ENCODE measurements at places on chromosomes 1 and 21.

DNA sequence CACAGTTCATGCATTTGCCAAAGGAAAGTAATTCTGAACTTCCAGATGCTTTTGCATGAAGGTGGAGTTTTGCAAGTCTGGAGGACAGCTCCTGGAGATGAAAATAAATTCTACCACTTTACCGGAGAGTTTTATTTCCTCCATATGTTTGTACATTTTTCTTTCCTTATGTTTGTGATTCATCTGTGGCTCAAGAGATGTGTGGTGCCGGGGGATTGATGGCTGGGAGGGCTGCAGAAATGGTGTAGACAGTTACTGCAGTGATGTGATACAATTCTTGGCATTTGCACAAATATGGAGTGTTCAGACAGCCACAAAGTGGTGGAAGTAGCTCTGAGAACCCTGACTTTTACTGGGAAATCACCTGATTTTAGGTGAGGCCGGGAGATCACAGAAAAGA is 58.5 kb upstream of the ASB17 start:
- DNase-seq: no peak

GRCh38 chr1:156025876-156026275 is 5.1 kb upstream of the SSR2 start:
- DNase-seq: no peak

- no peak for DNase-seq
These were observed 13.4 kb upstream of the UAP1 start for GRCh38 chr1:162548170-162548569.

- no peak for DNase-seq
These were observed 15.9 kb upstream of the ITPKB start for GRCh38 chr1:226754793-226755533.

DNA sequence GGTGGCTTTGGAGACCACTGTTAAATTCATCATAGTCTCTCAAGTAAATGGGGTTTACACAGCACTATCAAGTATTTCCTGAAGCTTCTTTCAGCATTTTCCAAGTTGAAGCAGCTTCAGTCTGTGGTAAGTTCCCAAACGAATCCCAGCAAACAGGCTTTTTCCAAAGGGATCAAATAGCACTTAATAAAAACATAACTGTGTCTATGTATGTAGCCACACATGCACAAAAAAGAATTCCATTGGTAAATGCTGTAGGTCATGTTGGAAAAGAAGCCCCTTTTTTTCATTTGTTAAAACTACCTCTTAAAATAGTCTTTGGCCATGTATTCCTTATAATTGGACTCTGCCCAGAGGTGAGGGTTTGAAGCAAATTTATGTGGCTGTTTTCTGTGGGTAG is 69.8 kb downstream of the HHAT start:
- no peak for DNase-seq

- DNase-seq: peak; percentile 76
These were observed 390 bp downstream of the ZFP69B start for GRCh38 chr1:40450495-40451237.

- no peak for DNase-seq
These were observed 66.0 kb upstream of the SLC25A33 start for GRCh38 chr1:9473032-9473807.

DNA sequence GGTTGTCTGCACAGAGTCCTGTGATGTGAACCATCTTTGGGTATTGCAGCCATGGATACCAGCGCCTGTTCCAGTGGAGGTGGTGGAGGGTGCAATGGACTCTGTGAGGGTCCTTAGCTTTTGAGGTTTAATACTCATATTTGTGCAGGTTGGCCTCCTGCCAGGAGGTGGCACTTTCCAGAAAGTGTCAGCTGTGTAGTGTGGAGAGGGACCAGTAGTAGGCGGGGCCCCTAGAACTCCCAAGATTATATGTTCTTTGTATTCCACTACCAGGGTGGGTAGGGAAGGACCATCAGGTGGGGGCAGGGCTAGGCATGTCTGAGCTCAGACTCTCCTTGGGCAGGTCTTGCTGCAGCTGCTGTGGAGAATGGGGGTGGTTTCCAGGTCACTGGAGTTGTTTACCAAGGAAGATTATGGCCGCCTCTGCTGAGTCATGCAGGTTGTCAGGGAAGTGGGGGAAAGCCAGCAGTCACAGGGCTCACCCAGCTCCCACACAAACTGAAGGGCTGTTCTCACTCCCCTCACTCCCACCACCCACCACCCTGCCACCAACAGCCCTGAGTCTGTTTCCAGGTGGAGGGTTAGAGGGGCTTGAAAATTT is 31.2 kb upstream of the ZNF678 start:
- no peak for DNase-seq

DNA sequence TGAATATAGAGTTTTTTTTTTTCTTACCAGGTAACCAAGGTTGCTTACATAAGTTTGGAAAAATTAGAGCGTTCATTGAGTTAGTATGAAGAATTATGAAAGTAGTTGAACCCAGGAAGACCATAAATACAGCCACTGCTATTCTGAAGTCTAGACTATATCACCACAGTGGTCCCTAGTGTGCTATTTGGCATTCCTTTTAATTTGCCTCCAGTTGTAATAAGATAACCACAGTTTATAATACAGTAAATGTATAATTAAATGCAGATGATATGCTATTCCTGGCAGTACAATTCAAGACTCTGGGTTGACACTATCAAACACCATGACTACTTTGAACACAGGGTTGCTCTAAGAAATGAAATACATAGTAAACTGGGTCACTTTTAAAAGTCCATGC is 270.5 kb downstream of the BRINP2 start:
- DNase-seq: no peak

DNA sequence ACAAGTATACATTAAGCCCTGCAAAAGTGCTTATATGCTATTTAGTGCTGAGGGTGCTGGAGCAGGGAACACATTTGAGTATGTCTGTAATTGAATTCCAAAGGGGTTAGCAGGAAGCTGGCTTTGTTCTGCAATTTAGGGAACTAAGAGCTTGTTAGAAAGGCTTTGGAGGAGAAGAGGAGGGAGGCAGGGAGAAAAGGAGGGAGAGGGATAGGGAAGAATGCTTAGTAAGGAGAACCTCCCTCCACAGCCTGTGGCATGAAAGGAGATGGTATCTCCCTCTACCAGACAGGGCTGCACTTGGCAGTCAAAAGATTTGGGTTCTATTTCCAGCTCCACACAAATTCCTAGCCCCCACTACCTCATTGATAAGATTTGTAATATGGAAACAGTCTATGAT is 217.8 kb downstream of the DAB1 start:
- DNase-seq: no peak

DNA sequence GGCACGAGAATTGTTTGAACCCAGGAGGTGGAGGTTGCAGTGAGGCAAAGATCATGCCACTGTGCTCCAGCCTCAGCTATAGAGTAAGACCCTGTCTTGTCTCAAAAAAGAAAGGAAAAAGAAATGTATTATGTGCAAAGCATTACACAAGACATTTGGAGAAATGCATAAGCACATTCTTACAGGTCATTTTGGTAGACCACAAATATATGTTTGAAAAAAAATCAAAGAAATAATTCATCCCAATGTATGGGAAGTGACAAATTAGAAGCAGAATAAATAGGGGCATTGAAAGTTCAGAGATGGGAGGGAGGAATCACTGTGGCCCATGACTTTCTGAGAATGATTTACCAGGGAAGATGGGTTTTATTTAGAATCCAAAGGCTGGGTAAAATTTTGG is 283.5 kb upstream of the ADAMTS5 start:
- DNase-seq: no peak

DNA sequence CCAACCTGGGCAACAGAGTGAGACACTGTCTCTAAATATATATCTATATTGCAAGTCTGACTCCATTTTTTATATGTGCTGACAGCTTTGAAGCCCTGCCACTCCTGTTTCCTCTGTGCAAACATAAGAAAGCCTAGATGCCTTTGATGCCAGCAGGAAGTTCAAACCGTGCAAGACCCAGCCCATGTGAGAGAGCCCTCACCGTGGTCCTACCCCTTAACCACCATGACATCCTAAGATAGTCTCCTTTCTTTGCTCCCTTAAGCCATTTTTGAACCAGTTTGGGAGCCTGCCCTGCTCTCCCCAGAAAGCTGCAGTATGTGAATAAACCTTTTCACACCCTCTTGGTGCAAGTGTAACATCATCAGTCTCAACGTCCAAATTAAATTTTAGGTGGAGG is 3.7 kb upstream of the DIPK1A start:
- DNase-seq: no peak

DNA sequence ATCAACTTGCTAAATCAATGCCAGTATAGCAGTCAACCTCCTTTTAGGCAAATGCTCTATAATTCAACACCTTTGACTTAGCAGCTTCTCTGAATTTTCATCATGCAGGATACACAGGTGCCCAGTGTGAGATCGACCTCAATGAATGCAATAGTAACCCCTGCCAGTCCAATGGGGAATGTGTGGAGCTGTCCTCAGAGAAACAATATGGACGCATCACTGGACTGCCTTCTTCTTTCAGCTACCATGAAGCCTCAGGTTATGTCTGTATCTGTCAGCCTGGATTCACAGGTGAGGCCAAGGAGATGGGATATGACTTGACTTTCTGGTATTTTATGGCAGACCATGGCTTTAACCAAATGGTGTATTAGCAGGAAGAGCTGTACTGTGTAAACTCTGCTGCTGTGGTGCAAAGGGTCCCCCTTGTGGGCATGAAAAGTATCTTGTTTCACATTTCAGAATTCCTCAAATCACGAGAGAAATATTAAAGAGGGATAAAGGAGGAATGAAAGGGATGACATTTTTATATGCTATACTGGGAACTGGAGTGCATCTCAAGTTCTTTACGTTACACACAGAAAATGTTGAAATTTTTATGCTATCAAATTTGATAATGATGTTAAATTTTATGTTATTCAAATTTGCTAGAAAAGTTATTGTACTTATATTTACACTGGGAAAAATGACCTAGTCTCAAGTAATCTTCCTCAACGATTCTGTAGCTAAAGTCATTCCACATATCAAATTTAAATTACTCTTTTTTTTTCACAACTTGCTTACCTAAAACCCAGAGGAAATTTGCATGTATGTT is 88.9 kb downstream of the CRB1 start:
- no peak for DNase-seq

GRCh38 chr1:221937155-221937953 is 195.5 kb upstream of the DUSP10 start:
- peak; percentile 18 for DNase-seq

DNA sequence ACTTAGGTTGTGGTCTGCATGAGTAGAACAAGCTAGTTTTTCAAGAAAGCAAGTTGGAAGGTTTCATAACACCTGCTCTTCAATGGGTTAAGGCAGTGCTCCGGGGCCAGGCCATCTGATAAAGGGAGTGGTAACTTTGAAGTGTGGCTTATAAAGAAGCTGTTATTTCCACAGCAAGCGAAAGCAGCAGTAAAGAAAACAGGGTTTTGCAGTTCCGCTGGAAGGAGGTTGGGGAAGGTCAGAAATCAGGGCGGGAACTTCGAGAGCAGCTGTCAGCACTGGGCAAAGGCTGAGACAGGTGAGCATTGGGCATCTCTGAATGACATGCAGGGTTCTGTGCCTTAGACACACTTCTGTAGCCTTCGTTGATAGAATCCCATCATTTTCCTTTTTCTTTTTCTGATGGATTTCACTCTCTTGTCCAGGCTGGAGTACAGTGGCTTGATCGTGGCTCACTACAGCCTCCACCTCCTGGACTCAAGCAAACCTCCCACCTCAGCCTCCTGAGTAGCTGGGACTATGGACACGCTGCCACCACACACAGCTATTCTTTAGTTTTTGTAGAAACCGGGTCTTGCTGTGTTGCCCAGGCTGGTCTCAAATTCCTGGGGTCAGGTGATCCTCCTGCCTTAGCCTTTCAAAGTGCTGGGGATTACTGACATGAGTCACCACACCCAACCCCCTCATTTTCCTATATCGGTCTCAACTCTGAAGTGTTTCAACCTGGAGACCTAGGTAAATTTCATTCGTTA is 20.5 kb downstream of the TMEM51 start:
- no peak for DNase-seq

DNA sequence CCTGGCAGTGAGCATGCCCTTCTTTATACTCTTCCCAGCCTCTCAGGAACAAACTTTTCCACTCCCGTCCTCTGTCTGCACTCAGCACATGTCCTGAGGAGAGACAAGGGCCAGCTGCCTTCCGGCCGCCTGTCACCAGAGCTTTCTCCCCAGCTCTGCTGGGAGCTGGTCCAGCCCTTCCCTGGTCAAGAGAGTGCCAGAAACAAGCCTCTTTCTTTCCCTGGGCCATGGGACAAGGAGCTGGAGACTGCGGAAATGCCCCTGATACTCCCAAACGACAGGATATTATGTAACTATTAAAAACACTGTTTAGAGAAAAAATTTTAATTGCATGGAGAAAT is 10.4 kb downstream of the LAMB3 start:
- no peak for DNase-seq

GRCh38 chr1:87560601-87561360 is 232.1 kb downstream of the LMO4 start:
- DNase-seq: no peak

DNA sequence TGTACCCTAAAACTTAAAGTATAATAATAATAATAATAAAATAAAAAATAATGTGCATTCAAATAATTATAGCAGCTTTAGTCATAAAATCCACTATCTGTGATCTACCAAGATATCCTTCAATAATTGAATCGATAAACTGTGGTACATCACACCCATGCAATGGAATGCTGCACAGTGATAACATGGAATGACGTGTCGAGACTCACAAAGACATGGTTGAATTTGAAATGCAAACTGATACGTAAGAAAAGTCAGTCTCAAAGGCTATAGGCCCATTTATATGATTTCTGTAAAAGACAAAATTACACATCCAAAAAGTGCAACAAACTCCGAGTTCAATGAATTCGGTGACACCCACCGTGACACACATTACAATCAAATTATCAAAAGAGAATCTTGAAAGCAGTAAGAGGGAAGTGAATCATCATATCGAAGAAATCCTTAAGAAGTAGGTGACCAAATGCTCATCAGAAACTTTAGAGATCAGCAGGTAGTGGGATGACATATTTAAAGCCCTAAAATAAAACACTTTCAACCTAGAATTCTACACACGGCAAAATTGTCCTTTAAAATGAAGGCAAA is 5.2 kb upstream of the SPRR2E start:
- DNase-seq: no peak

DNA sequence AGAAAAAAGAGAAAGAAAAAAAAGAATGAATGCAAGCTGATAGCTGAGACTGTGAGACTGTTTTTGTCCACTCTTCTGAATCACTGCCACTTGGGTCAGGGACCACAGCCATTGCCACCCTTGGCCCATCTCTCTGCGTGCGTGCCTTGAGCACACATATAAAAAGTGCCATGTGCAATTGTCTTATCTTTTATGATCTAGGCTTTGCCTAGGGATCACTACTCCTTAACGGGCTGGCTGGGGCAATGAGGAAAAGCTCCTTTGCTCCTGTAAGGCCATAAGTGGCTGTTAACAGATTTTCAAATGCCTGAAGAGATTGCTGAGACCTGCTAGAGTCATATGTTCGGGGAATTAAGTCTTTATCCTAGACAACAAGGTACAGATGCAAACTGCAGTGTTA is 8.2 kb downstream of the SPATA46 start:
- no peak for DNase-seq

DNA sequence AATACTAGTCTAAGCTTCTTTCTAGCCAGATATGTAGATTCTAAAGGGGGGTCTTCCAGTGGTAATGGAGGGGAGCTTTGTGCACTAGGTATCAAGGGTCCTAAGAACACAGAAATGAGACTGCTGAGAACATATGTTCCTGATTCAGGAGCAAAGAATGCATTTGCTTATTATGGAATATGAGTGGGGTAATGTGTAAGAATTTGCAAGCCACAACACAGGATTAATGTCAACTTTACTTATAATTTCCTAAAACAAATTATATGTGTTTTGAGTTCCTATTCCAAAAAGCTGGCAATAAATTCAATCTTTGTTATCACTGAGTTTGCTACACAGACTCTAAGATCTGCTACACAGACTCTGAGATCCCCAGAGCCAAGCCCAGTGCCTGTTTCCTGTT is 357.0 kb upstream of the PTBP2 start:
- no peak for DNase-seq

Data from GM12864 (cell line).